ENCODE measurements at places on chromosomes 5 and 9.

DNA sequence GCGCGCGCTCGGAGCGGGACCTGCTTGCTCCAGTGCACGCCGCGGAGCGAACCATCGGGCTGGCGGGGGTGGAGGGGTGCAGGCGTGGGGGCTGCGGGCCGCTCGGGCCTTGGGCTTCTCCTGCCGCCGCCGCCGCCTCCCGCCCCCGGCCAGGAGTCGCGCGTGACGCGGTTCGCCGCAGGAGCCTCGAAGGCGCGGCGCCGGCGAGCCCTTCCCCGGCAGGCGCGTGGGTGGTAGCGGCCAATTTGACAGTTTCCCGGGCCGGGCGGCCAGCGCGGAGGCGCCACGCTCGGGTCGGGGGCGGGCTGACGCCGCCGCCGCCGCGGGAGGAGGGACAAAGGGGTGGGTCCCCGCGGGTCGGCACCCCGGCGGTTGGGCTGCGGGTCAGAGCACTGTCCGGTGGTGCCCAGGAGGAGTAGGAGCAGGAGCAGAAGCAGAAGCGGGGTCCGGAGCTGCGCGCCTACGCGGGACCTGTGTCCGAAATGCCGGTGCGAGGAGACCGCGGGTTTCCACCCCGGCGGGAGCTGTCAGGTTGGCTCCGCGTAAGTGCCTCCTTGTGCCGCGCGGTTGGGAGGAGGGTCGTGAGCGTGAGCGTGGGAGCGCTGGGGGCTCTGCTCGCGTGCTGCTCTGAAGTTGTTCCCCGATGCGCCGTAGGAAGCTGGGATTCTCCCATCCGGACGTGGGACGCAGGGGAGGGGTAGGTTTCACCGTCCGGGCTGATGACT is at the start of gene TJP2:
Gene TJP2 (plus strand): TSS at position 387 of the 725 bp plus-strand sequence. CDS start 96 bp downstream, at position 483.
- H3K4me3 ChIP-seq: peak within 1 kb of the TSS; percentile 82
- DNase-seq: peak; percentile 14
- H3K27me3 ChIP-seq: peaks cover 45% of the 10 kb centered on the region
- H3K4me1 ChIP-seq: peaks cover 17% of the 10 kb centered on the region
- H3K27ac ChIP-seq: no peak within 1 kb of the TSS
- peaks cover 7% of the 10 kb centered on the region for H3K36me3 ChIP-seq

GRCh38 chr5:59485107-59485506 is 408.4 kb downstream of the PDE4D start:
- H3K4me3 ChIP-seq: no peak overlapping the region
- H3K27me3 ChIP-seq: no peaks in the 10 kb centered on the region
- no peaks in the 10 kb centered on the region for H3K4me1 ChIP-seq
- DNase-seq: no peak
- H3K36me3 ChIP-seq: no peaks in the 10 kb centered on the region
- H3K27ac ChIP-seq: no peak overlapping the region

GRCh38 chr5:157295247-157295646 is 29.3 kb downstream of the CYFIP2 start:
- H3K27ac ChIP-seq: peak overlapping the region; percentile 95
- DNase-seq: no peak
- H3K36me3 ChIP-seq: peaks cover 76% of the 10 kb centered on the region

DNA sequence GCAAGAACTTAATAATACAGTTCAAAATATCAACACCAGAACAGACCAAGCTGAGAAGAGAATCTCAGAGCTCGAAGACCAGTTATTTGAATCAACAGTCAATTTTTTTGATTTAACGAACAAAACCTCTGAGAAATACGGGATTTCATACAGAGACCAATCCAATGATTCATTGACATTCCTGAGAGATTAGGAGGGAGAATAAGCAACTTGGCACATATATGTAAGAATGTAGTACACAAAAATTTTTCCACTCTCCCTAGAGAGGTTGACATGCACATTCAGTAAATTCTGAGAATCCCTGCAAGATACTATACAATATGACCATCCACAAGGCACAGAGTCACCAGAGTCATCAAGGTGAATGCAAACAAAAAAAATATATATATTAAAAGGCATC is 1577.3 kb upstream of the C9orf72 start:
- DNase-seq: no peak
- H3K27ac ChIP-seq: no peak overlapping the region
- H3K4me1 ChIP-seq: no peaks in the 10 kb centered on the region
- no peaks in the 10 kb centered on the region for H3K27me3 ChIP-seq

DNA sequence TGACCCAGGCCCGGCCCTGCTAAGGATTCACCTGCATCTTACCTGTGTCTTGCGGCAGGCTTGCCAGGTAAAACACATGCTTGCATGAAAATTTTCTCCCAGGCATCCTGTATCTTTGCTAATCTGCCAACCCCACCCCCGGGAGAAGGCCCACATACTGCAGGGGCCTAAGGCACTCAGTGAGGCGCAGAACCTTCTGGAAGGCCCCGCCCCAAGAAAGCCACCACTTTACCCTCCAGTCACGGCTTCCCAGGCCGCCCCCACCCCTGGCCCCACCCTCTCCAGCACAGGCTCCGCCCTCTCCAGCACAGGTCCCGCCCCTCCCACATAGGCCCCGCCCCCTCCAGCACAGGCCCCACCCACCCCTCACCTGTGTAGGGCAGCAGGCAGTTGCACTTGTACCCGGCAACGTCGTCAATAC is 29.8 kb upstream of the SEC16A start:
- H3K36me3 ChIP-seq: peaks cover 37% of the 10 kb centered on the region
- no peak overlapping the region for H3K4me3 ChIP-seq
- H3K27ac ChIP-seq: no peak overlapping the region
- no peaks in the 10 kb centered on the region for H3K4me1 ChIP-seq
- no peaks in the 10 kb centered on the region for H3K27me3 ChIP-seq

DNA sequence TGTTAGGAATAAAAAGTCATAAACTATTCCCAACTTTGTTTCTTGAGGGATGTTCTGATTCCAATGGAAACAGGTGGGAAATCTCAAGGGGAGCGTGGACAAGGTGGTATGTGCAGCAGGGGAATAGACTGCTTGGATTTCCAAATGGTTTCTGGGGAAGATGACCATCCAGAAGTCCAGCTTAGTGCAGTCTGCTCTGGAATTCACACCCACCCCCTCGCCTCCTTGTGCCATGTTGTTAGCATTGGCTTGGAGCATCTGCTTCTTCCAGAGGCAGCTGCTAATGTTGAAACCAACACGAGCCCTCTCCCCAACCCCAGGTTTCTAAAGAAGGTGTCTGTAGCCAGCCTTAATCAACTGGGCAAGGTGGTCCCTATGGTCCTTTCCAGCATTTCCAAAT is 90.9 kb downstream of the PDE6A start:
- no peaks in the 10 kb centered on the region for H3K36me3 ChIP-seq
- no peak overlapping the region for H3K4me3 ChIP-seq
- no peak for DNase-seq
- H3K27ac ChIP-seq: no peak overlapping the region
- H3K4me1 ChIP-seq: no peaks in the 10 kb centered on the region

GRCh38 chr9:74803376-74804017 is 84.2 kb downstream of the TRPM6 start:
- H3K27me3 ChIP-seq: peaks cover 45% of the 10 kb centered on the region
- DNase-seq: no peak
- no peak overlapping the region for H3K4me3 ChIP-seq
- no peaks in the 10 kb centered on the region for H3K4me1 ChIP-seq
- H3K36me3 ChIP-seq: no peaks in the 10 kb centered on the region

- no peak for DNase-seq
- H3K4me1 ChIP-seq: no peaks in the 10 kb centered on the region
- peaks cover 8% of the 10 kb centered on the region for H3K27me3 ChIP-seq
- H3K27ac ChIP-seq: no peak overlapping the region
These were observed 43.4 kb upstream of the COL5A1 start for GRCh38 chr9:134597957-134598883.

DNA sequence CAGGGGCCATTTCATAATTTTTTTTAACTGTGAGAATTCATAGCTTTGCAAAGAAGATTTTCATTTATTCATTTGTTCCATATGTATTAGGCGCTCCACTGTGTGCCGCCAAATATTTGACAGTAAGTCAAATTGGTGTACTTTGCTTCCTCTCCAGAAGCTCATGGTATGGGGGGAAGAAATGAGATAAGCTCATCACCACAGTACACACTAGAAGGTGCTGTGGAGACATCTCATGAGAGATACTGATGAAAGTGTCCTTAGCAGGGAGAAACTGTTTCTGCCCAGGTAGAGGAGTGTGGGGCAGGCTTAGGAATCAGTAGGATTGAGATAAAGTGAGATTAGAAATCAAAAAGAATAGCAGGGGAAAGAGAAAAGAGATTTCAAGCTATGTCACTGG is 136.2 kb downstream of the CDH6 start:
- no peaks in the 10 kb centered on the region for H3K4me1 ChIP-seq
- no peaks in the 10 kb centered on the region for H3K27me3 ChIP-seq
- no peak overlapping the region for H3K4me3 ChIP-seq
- no peaks in the 10 kb centered on the region for H3K36me3 ChIP-seq
- no peak for DNase-seq
- H3K27ac ChIP-seq: no peak overlapping the region

GRCh38 chr9:126440940-126441339 is 114.3 kb downstream of the MVB12B start:
- peaks cover 9% of the 10 kb centered on the region for H3K36me3 ChIP-seq
- H3K27ac ChIP-seq: no peak overlapping the region
- DNase-seq: no peak
- no peak overlapping the region for H3K4me3 ChIP-seq

DNA sequence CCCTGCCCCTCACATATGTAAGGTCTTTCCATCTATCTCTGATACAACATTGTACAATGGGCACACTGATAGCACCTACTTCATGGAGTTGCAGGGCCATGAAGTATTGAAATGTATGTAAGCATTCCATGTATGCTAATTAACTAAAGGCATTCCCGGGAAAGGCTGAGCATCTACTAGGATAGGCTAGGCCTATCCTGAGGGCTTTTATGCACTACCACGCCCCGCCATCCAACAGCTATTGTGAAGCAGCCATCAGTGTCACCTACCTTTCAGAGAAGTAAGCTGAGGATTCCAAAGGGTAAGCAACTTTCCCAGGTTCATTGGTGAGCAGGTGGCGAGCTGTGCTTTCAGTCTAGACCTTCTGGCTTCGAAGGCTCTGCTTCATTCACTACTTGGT is 47.6 kb downstream of the NSG2 start:
- no peak overlapping the region for H3K4me3 ChIP-seq
- H3K36me3 ChIP-seq: no peaks in the 10 kb centered on the region
- DNase-seq: no peak
- H3K4me1 ChIP-seq: no peaks in the 10 kb centered on the region
- peaks cover 33% of the 10 kb centered on the region for H3K27me3 ChIP-seq

GRCh38 chr9:6106711-6107339 is 91.4 kb upstream of the RANBP6 start:
- H3K27me3 ChIP-seq: no peaks in the 10 kb centered on the region
- H3K4me3 ChIP-seq: no peak overlapping the region
- no peak for DNase-seq
- no peaks in the 10 kb centered on the region for H3K36me3 ChIP-seq
- peaks cover 3% of the 10 kb centered on the region for H3K4me1 ChIP-seq

DNA sequence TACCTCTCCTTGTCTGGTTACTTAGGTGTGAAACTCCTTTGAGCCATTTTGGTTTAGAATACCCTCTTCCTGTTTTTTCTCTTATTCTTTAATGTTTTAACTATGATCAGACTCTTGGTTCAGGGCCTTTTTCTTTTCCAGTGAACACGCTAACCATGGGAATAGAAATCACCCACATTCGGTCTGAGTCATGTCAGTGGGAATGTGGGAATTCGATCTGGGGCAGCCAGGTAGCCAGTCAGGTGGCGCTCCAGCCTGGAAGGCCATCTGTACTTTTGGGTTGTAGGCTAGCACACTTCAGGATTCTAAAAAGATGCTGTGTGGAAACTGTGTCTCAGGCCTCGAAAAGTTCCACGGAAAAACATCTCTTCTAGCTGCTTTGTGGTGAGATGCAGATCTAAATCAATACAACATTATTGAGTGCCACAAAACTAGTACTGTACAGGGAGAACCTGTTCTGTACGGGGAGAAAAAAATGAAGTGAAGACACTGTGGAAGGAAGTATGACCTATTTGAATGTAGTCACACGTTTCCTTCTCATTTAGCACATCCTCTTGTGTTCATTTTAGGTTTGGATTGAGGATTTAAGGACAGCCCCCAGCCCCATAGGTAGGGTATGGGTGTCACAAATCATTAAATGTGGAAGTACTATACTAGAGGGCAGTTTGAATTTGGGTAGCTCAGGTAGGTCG is 36.4 kb downstream of the SNX30 start:
- peaks cover 5% of the 10 kb centered on the region for H3K36me3 ChIP-seq
- no peak for DNase-seq
- no peaks in the 10 kb centered on the region for H3K27me3 ChIP-seq
- H3K4me3 ChIP-seq: no peak overlapping the region

DNA sequence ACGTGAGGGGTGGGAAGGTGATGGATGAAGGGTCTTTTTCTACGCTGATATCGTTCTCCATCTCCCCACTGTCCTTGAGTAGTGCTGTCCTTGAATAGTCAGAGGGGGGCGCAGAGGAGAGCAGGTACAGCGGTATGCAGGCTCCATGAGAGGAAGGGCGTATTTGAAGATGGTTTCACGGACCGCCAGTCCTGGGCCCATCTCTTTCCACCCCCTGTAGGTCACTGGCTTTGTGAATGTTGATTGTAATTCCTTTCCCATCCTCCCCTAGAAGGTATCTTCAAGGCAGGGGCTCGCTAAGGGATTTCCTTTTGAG is 40.8 kb upstream of the DAB2IP start:
- no peak overlapping the region for H3K4me3 ChIP-seq
- peaks cover 4% of the 10 kb centered on the region for H3K36me3 ChIP-seq
- DNase-seq: no peak

GRCh38 chr5:147093138-147093537 is 141.7 kb upstream of the STK32A start:
- H3K4me3 ChIP-seq: no peak overlapping the region
- peaks cover 52% of the 10 kb centered on the region for H3K27me3 ChIP-seq
- H3K36me3 ChIP-seq: no peaks in the 10 kb centered on the region
- no peak for DNase-seq
- no peak overlapping the region for H3K27ac ChIP-seq
- H3K4me1 ChIP-seq: no peaks in the 10 kb centered on the region

DNA sequence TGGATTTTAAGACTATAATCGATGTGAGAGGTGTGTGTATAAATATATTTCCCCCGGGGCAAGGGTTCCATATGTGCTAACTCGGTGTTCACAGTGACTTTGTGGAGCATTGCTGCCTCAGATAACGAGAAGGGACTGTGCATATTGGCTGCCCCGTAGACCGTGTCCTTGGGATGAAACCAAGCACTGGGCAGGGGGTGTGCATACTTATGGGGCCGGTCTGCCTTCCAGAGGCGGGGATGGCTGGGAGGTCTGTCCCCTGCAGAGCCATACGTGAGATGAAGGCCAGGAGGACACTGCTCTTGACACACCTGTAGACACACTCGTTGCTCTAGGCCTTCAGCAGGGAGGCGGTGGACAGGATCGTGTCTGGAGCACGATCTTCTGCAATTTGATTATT is 56.0 kb upstream of the ZNF354A start:
- H3K4me3 ChIP-seq: no peak overlapping the region
- no peaks in the 10 kb centered on the region for H3K36me3 ChIP-seq
- peaks cover 83% of the 10 kb centered on the region for H3K27me3 ChIP-seq
- DNase-seq: no peak

GRCh38 chr9:37840560-37841194 is 40.1 kb downstream of the DCAF10 start:
- no peak overlapping the region for H3K27ac ChIP-seq
- H3K4me3 ChIP-seq: no peak overlapping the region

- DNase-seq: no peak
- no peaks in the 10 kb centered on the region for H3K27me3 ChIP-seq
- H3K4me3 ChIP-seq: peak overlapping the region; percentile 96
- H3K27ac ChIP-seq: peak overlapping the region; percentile 90
These were observed 488 bp downstream of the SKIC3 start for GRCh38 chr5:95554331-95554646.
